ENCODE measurements at places on chromosomes 1 and 21. TPM values are rescaled to one million over a fixed set of nuclear protein-coding genes. Genes with fewer than 3 reads are reported as not detected.

The FMO1 gene
- 0.37 TPM for total RNA-seq

The PFDN2 gene
- total RNA-seq: 114 TPM

The NBPF20 gene
- 4.2 TPM for total RNA-seq

The SLAMF9 gene
- not detected for total RNA-seq

The MTARC1 gene
- total RNA-seq: 2.6 TPM

The TSPEAR gene
- not detected for total RNA-seq

The LHX8 gene
- total RNA-seq: not detected

The SLC16A4 gene
- 16.6 TPM for total RNA-seq

The FMO2 gene
- total RNA-seq: not detected

Data from uterine smooth muscle cell (primary cell).